ENCODE measurements at places on chromosomes 5 and 9.
A peak's percentile ranks its signal among the peaks of the same experiment; 100 is the strongest.

DNA sequence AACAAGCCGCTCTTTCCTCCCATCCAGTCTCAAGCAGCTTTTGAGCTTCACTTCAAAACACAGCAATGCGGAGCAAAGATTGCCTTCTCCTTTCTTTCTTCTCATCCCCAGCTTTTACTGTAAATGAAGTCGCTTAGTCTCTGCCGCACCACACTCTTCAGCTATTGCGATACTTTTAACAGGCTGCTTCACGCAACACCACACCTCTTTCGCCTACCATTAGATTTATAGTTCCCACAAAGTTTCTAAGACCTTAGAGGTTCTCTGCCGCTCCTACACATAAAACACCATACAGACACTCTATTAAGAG, 711 bp downstream of the PGGT1B start:
- no peak for DNase-seq

- DNase-seq = no peak
Measured at GRCh38 chr5:32315221-32316014, 2.7 kb upstream of the MTMR12 start.

- DNase-seq = peak; percentile 26
Measured at GRCh38 chr5:143200781-143201398, 202.6 kb downstream of the NR3C1 start.

DNA sequence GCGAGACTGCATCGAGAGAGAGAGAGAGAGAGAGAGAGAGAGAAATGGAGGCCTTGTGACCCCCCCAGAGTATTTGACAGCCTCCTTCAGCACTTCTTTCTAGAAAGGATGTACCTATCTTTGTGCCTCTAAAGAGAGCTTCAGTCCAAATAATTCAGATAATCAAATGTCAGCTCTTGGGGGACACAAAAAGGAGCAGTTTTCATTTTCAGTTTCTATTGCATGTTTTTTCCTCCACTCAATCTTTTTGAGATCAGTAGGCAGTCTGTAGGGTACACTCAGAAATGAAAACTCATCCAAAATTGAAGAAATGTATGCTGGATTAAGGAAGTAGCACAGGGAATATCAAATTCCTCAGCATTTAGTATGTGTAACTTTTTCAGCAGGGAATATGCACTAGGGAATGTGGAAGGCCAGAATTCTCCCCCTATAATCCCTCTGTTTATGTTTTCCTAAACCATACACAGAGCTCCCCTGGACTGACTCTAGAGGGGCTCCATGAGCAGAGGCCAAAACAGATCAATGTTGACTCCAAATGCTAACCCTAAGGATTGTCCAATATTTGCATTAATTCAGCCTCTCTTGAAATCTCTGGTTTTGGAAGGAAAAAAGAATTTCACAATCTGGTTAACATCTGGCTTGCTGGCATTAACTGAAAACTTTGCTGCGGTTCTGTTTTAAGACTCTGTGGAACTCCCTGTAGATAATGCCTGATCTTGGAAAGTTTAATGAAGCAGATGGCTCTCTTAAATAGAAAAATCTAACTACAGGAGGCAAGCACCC, 250.1 kb downstream of the CEMIP2 start:
- no peak for DNase-seq

- no peak for DNase-seq
Measured at GRCh38 chr9:31146485-31147166, 1237.8 kb upstream of the ACO1 start.

DNA sequence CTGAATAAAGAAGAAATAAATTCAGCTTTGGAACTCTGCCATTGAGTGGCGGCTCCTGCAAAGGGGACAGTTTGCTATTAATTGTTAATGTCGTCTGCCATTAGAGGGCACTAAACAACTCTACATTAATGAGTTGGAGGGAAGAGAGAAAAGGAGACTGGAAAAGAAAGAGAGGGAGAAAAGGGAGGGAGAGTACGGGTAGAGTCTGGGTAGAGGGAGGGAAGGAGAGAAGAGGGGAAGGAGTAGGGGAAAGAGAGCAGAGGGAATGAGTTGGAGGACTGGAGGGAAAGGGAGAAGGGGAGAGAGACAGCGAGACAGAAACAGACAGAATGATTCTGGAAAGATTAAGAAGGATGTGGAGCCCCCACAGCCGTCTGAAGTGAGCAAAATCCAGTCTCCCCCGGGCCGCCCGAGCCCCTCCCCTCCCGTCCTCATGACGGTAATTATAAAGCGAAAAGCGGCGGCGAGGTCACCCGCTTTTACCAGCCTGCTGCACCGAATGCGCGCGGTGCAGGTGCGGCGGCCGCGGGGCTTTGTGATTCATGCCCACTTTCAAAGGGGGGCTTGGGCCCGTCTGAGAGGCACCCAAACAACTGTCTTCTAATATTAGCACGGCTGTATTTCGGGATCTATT, 1.9 kb upstream of the FST start:
- DNase-seq = peak; percentile 17

GRCh38 chr9:121566481-121567465, 67.1 kb upstream of the GGTA1 start:
- DNase-seq = no peak

DNA sequence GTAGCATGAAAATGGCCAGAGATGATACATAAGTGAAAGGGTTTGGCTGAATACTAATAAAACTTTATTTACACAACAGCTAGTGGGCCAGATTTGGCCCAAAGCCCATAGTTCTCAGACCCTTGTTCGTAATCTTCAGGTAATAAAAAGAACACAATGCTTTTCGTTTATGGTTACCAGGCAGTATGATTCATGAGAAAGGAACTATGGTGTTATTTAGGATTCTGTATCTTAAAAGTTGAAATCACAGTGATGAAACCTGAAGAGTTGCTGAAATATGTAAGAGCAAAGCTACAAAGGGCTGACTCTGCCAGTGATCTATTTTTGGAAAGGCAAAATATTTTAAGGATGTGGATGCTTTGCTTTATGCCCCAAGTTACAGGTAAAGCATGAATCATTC, 192.7 kb downstream of the SMC2 start:
- DNase-seq = no peak

DNA sequence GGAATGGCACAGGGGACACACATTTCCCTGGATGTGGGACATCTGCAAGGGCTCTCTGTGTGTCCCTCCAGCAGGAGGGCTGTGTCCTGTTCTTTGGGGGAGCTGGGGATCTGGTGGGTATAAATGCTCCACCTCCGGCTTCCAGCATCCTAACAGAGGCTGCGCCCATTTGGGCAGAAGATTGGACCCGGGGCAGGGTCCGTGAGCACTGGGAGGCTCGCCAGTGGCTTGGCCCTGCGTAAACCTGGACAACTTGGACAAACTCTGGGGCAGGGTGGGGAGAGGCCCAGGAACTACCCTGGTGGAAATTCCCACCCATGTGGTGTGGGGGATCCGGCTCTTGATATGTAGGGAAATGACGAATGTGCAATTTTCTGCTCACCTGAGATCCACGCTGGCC, 80.9 kb downstream of the GADD45G start:
- no peak for DNase-seq

- no peak for DNase-seq
Measured at GRCh38 chr9:87657190-87657589, 68.7 kb upstream of the CTSL start.

DNA sequence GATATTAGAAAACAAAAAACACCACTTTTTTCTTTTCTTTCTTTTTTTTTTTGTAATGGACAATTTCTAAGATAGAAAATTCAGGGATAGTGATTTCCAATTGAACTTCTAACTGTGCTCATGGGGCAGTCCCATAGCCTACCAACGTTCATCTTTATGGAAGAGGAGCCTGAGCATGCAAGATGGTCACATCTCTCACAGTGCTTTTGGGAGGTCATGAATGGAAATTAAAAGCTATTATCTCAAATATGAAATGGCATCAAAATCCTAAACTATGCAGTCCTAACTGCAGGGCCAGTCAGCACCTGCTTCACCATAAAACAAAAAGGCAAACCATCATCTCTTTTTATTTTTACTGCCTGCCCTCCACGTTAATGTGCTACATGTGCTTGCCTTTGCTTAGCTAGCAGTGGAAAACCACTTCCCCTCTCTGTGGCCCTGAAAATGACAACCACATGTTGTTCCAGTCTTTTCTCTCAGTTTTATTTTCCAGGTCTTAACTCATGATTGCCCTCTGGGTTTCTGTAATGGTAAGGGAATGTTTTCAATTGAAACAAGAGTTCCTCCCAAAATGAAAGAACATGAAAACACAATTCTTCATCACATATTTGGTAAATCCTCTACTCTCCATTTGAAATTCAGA, 16.7 kb downstream of the IFNB1 start:
- DNase-seq = no peak

GRCh38 chr9:90795084-90795483, 6.5 kb upstream of the SYK start:
- no peak for DNase-seq

- DNase-seq = no peak
Measured at GRCh38 chr5:146223179-146223578, 19.8 kb downstream of the RBM27 start.

DNA sequence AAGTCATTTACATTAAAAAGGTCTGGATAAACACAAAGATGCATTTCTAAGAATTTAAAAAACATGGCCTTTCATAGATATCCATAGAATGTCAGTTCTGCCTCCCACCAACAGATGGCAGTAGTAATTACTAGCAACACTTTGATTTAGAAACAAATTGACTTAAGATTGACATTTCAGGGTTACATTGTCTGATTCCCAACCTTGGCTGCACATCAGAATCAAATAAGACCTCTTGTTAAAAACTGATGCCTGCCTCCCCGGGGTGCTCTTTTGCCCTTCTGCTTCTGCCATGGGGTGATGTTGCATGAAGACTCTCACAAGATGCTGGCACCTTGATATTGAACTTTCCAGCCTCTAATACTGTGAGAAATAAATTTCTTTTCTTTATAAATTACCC, 146.2 kb upstream of the GPR151 start:
- DNase-seq = no peak

GRCh38 chr5:133552925-133553525, 59.3 kb downstream of the FSTL4 start:
- DNase-seq = peak; percentile 35

DNA sequence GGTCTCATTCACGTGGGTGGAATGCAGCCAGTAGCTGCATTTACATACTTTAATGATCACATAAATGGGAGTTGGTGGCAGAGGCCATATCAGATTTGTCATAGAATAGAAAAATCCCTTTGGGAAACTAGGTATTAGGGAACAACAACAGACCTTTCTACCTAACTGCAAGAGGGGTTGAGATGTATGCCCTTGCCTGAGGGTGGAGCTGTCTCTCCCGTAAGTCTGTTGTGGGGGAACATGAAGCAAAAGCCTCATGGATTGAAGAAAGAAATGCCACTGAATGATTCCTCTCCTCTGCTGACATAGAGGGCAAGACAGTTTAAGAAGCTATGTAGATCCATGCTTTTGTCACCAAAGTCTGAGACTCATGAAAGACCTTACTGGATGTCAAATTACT, 461.3 kb downstream of the SPOCK1 start:
- DNase-seq = no peak

GRCh38 chr5:88886252-88886651, 3.3 kb upstream of the MEF2C start:
- no peak for DNase-seq

DNA sequence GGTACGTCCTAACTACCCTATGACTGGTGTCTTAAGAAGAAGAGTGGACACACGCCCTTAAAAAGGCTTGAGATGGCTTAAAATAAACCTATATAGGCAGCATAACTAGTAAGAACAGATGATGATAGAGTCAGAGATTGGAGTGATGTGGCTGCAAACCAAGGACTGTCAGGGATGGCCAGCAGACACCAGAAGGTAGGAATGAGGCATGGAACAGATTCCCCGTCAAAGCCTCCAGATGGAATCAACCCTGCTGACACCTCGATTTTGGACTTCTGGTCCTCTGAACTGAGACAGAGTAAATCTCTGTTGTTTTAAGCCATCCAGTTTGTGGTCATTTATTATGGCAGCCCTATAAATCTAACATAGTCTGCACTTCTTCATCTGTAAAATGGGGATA, 7.4 kb downstream of the TMOD1 start:
- no peak for DNase-seq

DNA sequence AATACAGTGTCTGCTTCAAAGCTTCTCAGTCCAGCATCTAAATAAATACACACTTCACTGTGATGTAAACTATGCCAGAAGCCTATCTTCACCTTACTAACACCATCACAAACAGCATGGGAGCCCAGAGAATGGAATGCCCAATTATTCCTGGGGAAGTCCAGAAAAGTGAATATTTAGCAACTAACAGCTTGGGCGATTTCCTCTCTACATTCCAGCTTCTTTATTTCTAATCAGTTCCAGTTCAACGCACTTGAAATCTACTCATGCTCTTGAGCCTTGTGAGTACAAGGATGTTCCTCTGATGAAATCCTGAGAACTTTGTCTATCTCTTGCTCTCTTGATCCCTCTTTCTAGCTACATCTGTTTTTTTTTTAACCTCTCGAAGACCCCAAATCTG, 100.4 kb upstream of the C9orf72 start:
- DNase-seq = no peak

GRCh38 chr9:2284770-2285169, 269.6 kb downstream of the SMARCA2 start:
- no peak for DNase-seq

DNA sequence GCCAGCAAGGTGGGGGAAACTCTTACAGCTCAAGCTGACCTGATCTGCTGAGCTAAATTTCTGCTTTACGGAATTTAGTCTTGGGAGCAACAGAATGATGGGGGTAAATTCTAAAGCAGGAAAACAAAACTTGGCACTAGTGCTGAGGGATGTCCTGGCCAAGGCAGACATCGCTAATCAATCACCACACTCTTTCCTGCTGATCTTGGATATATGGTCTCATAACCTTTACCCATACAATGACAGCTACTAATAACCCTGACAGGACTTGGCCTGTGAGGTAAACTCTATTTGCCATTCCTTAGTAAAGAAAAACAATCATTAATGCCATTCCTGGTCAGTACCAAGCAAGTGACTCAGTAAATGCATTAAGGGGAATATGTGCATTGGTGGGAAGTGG, 51.5 kb downstream of the PPARGC1B start:
- no peak for DNase-seq

- DNase-seq = no peak
Measured at GRCh38 chr5:143205386-143205785, 198.1 kb downstream of the NR3C1 start.

DNA sequence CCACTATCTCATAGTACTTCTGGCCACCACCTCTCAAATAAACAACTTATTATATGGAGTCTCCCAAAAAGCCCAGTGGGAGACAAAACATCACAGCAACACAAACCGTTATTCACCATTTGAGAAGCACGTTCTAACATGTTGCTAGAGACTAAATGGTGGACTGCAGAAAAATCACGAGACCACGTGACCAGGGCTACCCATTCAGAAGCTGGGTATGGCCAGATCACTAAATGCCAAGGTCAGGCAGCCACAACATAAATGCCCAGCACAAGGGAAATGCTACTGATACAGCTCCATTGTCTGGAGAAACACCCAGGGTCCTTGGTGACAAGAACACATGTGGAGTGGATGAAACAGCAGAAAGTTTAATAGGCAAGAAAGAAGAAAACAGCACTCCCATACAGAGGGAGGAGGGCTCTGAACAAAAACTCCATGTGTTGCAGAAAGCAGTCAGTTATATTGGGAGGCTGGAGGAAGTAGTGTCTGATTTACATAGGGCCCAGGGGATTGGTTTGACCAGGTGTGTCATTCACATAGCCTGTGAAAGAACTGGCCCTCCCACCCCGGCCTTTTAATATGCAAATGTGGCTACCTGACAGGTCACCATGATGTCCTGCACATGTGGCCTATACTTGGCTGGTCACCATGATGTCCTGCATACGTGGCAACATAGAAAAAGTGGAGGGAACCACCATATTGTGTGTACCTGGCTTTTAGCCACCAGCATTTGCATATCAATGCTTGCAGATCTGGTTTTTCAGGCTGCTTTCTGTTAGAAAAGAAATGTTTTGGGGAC, 97.2 kb downstream of the TRIM36 start:
- no peak for DNase-seq

- no peak for DNase-seq
Measured at GRCh38 chr9:115766370-115766955, 387.1 kb upstream of the PAPPA start.
